ENCODE measurements at places on chromosomes 16 and 17.

GRCh38 chr17:51166987-51167931 lies 1.0 kb downstream of the NME2 start:
- peak; percentile 41 for DNase-seq

DNA sequence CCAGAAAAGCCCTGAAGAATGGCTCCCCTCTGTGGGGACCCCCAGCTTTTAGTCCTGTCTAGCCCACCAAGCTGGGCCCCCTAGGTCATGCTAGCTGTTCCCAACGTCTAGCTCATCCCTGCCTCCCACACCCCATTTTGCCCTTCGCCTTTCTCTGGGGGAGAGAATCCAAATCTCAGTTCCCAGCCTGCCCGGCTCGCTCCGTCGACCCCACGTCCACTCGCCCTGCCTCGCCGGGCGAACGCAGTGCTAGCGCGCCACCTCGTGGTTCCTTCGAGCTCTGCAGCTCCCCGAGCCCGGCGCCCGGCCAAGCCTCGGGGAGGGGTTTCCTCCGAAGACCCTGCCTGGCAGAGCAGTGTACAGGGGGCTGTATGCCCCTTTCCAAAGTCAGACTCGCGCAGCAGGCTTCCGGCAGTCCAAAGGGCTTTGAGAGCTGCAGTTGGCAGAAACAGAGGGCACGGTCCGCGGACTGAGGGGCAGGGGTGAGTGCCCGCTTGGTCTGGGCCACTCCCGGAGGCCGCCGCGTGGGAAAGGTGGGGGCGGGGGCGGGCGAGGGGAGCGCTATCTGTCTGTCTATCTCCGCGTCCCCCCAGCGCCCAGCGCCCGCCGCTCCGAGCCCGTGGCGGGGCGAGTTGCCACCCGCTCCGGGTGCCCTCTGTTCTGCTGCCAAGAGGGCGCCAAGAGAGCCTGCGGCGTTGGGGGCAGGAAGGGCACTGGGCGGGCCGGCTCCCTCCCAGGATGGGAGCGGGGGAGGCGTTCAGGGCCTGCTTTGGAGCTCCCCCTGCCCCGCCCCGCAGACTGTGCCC lies 1.7 kb upstream of the DLX3 start:
- DNase-seq: peak; percentile 40

GRCh38 chr16:75565640-75566039 lies 539 bp upstream of the GABARAPL2 start:
- DNase-seq: no peak

GRCh38 chr17:35448899-35449227 lies 297 bp upstream of the SLFN13 start:
- no peak for DNase-seq

GRCh38 chr17:36602924-36603384 lies 1.6 kb downstream of the MRM1 start:
- peak; percentile 65 for DNase-seq

DNA sequence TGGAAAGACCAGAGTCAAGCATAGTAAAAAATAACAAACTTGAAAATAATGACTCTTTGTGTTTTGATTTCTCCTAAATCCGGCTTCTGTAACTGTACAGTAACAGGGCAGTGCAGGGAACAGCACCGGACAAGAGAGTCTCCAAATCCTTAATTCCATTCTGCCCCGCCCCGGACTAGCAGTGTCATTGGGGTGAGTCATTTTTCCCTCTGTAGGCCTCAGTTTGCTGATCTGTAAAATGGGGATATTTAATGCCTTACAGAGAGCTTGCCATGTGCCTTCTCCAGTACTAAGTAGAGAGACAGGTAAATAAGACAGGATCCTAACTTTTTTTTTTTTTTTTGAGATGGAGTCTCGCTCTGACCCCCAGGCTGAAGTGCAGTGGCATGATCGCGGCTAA lies 83.6 kb upstream of the TBC1D3K start:
- DNase-seq: no peak

DNA sequence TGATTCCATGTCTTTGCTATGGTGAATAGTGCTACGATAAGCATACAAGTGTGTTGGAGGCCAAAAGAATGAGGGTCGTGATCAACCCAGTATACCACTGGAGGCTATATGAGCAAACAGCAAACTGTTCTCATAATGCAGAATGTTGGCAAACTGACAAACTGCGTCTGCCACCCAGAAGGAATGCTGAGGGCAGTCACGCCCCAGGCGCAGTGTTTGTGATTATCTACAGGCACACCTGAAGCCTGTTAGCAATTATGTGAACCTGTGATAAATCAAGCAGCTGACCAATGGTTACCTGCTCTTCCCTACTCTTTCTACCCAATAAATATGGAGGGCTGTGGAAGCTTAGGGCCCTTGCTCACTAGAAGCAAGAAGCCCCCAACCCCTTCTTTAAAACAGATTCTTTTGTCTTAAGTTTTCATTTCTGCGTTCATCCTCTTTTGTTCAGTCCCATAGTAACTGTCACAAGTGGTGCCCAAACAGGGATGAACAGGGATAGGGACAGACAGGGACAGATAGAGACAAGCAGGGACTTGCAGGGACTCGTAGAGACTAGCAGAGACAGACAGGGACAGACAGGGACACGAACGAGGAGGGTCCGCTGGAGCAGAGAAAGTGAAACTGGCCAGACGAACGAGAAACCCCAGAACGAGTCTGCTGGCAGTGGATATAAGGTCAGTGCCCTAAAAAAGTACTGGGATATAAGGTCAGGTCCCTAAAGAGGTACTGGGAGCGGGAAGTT lies 25.1 kb downstream of the CD300LG start:
- DNase-seq: no peak

GRCh38 chr16:27317738-27318391 lies 4.1 kb downstream of the IL4R start:
- no peak for DNase-seq

All from GDM1 (cell line).